ENCODE measurements at places on chromosomes 11 and 22.

GRCh38 chr11:17116117-17116516, 38.6 kb upstream of the RPS13 start:
- no peak for DNase-seq

- DNase-seq: no peak
These were observed 62.6 kb upstream of the SLC6A5 start for GRCh38 chr11:20536784-20537183.

GRCh38 chr11:72039031-72039855, 40.5 kb downstream of the IL18BP start:
- DNase-seq: no peak

DNA sequence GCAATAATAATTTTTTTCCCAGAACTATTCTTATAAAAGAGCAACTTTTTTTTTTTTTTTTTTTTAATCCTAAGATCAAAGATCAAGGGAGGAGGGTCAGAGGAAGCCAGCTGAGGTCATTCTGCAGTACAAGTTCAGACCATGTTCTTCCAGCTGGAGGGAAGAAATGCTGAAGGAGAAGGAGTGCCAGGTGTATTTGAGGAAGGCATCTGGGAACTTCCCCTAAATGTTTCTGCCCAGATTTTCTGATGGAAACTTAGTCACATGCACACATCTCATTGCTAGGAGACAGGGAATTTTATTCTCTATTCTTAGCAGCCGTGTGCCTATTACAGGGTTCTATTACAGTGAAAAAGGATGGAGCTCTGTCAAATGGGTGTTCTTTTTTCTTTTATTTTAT, 208.4 kb downstream of the ARHGAP42 start:
- DNase-seq: no peak

DNA sequence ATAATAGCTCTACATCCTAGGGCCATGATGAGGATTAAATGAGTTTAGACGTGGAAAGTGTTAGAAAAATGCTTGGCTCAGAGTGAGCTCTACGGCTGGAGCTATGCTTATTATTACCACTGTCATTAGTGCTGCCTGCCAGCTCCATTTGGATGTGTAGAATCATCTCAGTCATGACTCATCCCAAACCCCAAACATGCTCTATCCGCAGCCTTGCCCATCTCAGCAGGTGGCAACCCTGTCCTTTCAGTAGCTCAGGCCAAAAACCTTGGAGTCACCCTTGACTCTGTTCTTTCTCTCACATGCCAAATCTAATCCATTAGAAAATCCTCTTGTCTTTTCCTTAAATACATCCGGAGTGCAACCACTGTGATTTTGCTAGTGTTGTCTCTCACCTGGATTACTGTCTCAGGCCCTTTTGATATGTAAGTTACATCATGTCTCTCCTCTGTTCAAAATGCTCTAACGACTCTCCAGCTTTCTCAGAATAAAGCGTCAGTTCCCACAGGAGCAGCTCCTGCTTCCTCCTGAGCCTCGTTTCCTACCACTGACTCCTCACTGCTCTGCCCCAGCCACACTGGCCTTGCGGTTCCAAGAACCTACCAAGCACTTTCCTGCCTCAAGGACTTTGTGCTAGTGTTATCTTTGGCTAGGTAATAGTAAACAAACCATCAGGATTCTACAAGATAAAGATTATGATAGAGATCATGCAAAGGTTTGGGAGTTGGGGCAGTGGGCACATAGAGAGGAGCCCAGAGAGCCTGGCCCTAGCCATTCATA, 10.5 kb upstream of the CHRM1 start:
- no peak for DNase-seq

GRCh38 chr11:75246671-75247350, 6.2 kb downstream of the TPBGL start:
- DNase-seq: no peak

DNA sequence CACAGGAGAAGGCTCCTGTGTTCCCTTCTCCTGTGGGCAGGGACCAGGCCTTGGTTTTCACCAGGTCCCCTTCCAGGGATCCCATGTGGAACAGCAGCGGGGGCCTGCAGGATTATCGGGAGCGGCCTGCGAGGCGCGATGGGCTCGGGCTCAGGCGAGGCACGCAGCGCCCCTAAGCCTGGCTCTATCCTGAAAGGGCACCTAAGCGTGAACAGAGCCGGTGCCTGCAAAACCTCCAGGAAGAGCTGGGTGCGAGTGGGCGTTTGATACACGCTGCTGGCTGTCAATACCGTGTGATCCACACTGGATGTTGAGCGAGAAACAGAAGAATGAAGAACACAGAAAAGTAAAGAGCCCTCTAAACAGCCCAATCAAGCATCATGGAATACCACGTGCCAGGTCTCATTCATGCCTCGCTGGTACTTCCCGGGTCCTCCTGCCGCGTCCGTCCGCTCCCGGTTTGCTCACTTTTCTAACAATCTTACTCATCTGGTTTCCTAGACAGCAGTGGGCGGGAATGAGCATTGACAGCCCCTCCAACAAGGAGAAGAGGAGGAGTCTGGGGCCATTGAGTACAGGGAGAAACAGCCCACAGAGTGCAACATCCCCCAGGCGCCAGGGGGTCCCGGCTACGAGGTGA, 12.5 kb downstream of the OSBPL5 start:
- no peak for DNase-seq

- no peak for DNase-seq
These were observed 8.7 kb downstream of the GNG3 start for GRCh38 chr11:62716206-62716605.

DNA sequence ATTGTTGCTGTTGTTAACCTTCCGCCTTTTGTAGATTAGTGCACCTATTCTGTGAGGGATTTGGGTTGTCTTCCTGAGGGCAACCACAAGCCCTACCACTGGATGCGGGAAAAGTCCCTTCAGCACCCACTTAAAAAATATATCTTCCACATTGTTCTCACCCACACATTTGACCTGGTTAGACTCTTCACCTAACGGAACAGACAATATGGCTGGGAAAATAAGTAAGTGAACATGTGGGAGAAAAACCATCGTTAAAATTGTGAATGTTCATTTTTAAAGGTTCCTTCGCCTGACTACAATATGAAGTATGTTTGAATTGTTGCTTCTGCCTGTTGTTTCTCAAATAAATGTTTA, 72.0 kb upstream of the MPEG1 start:
- no peak for DNase-seq

GRCh38 chr11:116855413-116855812, 18.0 kb upstream of the APOA1 start:
- DNase-seq: no peak

DNA sequence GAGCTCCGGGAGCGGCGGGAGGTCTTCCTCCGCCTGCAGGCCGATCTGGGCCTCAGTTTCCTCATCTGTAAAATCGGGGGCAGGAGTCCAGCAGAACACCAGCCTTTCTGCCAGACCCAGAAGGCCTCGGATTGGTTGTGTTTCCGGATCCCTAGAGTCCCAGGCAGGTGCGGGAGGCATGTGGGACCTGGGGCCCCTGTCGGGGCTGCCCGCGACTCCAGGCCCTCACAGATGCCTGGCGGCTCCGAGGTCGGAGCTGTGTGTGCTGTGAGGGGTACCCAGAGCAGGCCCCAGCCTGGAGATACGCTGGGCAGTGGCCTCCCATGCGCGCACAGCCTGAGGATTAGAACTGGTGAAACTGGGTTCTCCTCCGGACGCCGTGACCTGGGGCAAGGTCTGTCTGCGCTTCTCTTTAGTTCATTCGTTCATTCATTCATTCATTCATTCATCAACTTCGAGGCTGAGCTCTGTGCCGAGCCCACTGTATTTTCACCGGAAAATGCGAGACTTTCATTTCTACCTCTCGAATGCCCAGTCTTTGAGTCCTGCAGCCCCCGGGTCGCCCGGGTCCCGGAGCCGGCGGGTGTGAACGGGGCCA, 24.6 kb downstream of the FLRT1 start:
- no peak for DNase-seq

- DNase-seq: no peak
These were observed 609.7 kb downstream of the TBC1D22A start for GRCh38 chr22:47372111-47372581.

- no peak for DNase-seq
These were observed 47.1 kb downstream of the INSC start for GRCh38 chr11:15161790-15162189.

- DNase-seq: no peak
These were observed 2.9 kb upstream of the OR52J3 start for GRCh38 chr11:5043380-5043779.

DNA sequence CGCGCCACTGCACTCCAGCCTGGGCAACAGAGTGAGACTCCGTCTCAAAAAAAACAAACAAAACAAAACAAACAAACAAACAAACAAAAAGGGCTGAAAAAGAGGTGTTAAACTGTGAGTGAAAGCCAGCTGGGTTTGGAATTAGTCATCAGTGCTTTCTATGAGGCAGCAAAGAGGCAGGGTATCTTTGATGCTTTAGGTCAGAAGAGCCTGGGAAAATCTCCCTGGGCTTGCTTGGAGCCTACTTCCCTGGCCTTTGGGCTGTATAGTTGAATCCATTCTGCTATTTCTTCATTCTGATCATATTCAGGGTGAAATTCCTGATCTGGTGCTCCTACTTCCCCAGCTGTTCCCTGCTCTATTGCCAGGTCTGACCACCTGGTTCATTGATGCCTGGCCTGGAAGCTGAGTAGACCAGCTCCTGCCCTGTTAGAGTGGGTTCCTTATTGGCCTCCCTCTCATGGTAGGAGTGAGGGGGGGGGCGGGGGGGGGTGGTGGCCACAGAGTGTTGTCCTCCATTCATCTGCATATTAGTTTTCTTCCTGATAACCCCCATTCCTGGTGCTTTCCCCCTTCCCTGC, 65.6 kb downstream of the INSC start:
- no peak for DNase-seq

GRCh38 chr22:19843857-19844376, 10.8 kb downstream of the GNB1L start:
- no peak for DNase-seq

DNA sequence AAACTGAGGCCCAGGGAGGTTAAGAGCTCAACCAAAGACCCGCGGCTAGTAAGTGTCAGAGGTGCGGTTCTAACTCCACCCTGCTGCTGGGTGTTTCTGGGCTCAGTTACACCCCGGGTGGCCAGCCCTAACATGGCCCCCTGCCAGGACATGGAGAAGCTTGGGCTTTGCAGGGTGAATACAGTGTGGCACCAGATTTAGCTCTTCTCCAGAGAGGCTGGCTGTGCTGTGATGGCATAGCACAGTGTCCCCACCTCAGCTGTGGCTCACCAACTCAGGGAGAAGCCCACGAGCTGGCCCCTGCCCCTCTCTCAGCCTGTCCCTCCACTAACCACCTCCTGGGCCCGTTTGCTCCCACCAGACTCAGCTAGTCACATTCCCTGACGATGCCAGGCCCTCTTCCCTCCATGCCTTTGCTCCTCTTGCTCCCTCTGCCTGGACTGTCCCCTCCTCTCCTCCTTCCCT, 7.0 kb downstream of the UCP3 start:
- no peak for DNase-seq

GRCh38 chr11:34176751-34177209, 71.4 kb downstream of the NAT10 start:
- no peak for DNase-seq

- no peak for DNase-seq
These were observed 725.3 kb upstream of the CCDC179 start for GRCh38 chr11:23585416-23586104.

DNA sequence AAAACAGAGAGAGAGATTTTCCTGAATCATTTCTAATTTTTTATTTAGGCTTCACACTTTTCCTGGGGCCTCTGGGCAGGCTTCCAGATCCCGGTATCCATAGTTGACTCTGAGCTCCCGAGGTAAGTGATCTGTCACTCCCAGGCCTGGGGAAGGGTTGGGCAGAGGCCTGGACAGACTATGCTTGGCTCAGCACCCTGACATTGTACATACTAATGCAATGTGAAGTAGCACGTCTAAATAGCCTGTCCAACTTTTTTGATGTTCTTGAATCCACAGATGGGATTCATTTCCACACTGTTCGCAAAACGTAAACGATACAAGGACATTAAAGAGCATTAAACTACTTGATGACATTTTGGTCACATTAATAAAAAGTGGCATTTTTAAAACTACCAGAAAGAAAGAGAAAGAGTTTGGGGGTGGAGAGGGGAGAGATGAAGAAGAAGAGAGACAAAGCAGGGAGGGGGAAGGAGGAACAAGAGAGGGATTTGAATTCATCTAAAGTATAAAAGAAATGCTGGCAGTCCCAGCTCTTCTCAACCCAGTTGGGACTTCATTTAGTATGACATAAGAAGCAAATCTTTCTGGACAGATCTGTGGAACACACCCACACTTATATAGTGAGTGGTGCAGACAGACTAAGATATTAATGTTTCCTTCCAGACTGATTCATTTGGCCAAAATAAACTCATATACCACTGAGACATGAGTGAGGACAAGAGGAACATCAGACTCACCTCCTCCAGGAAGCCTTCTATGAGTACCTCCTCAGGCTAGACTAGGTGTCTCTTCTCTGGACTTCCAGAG, 514.2 kb downstream of the SOX6 start:
- no peak for DNase-seq

DNA sequence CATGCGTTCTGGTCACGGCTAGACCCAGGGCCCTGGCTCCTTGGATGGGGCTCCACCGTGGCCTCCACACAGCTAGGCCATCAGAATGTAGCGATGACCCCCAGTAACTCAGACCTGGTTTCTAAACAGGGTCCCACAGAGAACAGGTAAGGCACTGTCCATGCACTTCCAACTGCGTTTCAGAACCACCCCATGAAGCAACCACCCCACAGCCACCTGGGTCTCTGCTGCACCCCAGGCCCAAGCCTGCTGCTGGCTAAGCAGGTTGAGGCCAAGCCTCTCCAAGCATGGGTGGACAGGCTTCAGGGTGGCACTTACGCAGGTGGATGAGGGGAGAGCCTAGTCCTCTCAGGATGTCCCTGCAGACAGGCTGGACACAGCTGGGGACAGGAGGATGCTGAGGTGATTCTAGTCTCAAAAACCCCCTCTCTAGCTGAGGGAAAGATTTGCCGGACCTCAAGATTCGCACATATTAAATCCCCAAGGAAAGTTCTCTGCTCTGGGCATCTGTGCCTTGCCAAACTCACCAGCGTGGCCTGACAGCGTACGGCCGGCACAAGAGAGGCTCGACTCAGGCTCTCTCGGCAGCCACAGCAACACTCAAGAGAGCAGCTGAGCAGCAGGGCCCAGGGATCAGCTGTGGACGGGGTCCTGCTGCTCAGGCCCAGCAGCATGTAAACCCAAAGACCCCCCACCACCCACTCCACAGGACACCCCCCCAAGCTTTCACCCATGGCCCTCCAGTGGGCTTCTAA, 141.6 kb downstream of the CRYBB2 start:
- DNase-seq: no peak

- no peak for DNase-seq
These were observed 57.5 kb downstream of the C22orf31 start for GRCh38 chr22:29003975-29004646.
